ENCODE measurements at places on chromosomes 3 and 15.
A peak's percentile ranks its signal among the peaks of the same experiment; 100 is the strongest.

DNA sequence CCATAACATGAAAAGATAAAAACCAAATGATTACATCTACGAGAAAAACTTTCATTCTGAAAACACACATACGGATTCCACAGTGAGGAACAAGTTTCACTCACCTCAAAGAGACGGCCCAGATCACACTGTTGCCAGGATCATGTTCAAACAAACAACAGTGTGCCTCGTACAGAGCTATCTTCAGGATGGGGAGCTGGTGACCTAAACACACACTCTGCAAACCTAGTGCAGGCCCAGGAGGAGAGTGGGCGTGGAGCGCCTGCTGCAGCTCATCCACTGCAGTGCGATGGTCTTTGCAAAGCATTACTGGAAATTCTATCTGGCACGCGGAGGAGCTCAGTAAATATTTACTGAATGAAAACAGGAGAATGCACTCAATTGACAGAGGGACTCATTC lies 38.5 kb downstream of the TAMM41 start:
- no peak for DNase-seq

DNA sequence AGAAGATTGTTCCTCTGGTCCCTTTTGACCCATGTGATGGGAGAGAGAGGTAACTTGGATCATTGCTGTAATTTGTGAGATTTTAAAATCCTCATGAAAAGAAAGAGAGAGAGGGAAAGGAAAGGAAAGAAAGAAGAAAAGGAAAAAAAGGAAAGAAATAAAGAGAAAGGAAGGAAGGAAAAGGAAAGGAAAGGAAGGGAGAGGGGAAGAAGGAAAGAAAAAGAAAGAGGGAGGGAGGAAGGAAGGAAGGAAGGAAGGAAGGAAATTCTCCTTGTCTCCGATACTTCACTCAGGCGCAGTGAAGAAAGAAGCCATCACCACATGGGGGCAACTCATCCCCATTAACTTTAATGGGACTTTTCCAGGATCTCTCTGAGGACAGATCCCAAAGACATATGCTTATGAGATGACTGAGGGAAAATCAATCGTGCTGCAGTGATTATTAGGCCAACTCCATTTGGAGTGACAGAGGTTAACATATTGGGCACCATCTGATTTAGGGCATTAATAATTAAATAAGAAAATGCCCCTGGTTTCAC lies 123.0 kb downstream of the MEGF11 start:
- DNase-seq = no peak

DNA sequence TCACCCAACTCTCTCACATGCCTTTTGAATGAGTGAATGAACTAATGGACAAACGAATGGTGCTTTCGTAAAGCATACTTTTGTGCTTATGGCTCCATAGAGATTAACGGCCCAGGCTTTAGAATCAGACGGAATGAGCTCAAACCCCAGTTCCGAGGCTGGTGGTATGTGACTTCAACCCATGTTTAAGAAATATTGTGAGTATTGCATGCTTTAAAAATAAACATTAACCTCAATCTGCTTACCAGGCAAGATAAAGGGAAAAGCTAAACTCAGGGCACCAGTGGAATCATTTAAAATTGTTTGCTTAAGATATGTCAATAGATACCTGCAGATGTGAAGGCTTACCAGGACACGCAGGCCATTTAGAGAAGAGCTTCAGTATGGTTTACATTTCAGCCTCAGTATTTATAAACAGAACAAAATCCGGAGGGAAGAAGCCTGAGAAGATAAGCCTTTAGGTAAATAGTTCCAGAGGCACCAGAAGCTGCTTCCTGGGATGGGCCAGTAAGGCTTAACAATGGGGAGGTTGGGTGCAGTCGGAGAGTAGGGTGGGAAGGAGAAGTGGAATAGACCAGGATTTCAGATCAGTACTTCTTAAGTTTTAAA lies 186.4 kb downstream of the ADAMTS9 start:
- DNase-seq = no peak

GRCh38 chr15:57090496-57090859 lies 172.0 kb downstream of the TCF12 start:
- no peak for DNase-seq

GRCh38 chr3:41863024-41863423 lies 98.9 kb downstream of the ULK4 start:
- DNase-seq = no peak

DNA sequence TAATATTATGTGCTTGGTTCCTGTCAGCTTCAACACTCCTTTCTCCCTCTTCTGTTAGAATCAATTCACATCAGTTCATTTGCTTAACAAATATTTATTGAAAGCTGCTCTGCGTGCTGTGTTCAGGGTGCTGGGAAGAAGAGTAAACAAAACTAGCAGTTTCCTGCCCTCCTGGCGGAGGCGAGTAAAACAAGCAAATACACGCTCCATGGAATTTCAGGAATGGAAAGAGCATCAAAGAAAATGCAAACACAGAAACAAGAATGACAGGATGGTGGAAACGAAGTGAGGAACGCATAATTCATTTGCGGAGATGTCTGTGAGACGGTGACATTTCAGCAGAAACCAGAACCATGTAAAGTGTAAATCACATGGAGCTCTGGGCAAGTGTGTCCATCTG lies 49.4 kb upstream of the SPTSSB start:
- DNase-seq = no peak

GRCh38 chr15:38871638-38872037 lies 307.0 kb upstream of the RASGRP1 start:
- DNase-seq = no peak

GRCh38 chr3:45035441-45036301 lies 9.6 kb downstream of the CLEC3B start:
- no peak for DNase-seq

- DNase-seq = no peak
These were observed 30.2 kb downstream of the TTBK2 start for GRCh38 chr15:42890161-42890913.

DNA sequence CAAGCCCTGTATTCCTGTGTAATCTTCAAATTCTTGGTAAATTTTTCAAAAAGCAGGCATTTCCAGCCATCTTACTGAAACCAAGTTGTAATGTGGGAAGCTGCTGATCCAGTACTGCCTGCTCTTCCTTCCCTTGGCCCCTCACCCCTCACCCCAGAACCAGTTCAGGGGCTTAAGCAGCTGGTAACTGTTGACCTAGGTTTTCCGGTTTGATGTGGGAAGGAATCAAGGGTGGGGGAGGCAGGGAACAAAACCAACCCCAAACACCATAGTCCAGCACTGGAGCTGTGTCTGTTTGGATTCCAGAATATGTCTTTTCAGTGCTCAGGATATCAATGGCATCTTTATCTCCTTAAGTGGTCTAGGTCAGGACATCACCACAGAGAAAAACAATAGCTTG lies 26.7 kb downstream of the SNX1 start:
- no peak for DNase-seq

DNA sequence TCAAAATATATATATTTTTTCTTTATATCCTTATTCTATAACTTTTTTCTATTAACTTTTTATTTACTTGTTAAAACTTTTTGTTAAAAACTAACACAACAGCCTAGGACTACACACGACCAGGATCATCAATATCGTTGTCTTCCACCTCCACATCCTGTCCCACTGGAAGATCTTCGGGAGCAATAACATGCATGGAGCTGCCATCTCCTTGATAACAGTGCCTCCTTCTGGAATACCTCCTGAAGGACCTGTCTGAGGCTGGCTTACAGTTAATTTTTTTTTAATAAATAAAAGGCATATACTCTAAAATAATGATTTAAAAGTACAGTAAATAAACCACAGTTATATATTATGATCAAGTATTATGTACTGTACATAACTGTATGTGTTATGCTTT lies 58.9 kb downstream of the SFMBT1 start:
- no peak for DNase-seq

DNA sequence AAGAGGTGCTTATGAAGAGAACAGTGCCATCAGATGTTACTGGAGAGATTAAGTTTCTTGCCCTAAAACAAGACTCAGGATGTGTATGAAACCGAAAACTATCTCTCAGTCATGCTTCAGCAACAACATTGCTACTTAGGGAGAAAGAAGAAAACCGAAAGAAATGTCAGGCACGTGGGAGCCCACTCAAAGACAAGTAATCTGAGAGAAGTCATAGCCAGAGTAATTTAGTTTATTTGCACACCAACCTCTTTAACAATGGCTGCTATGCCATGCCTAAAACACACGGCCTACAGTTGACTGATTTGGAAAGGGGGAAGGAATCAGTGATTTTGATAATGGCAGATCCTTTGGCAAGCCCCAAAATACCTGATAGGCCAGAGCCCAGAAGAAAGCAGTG lies 162.9 kb downstream of the TIGIT start:
- no peak for DNase-seq

GRCh38 chr3:184538666-184539431 lies 22.7 kb upstream of the EPHB3 start:
- no peak for DNase-seq

GRCh38 chr3:188315553-188315952 lies 161.6 kb downstream of the LPP start:
- DNase-seq = no peak

- DNase-seq = no peak
These were observed 413.1 kb upstream of the ARRDC4 start for GRCh38 chr15:97547381-97547780.

GRCh38 chr3:187931101-187931500 lies 185.8 kb upstream of the BCL6 start:
- no peak for DNase-seq

GRCh38 chr3:138399766-138400165 lies 34.6 kb upstream of the ESYT3 start:
- DNase-seq = no peak

DNA sequence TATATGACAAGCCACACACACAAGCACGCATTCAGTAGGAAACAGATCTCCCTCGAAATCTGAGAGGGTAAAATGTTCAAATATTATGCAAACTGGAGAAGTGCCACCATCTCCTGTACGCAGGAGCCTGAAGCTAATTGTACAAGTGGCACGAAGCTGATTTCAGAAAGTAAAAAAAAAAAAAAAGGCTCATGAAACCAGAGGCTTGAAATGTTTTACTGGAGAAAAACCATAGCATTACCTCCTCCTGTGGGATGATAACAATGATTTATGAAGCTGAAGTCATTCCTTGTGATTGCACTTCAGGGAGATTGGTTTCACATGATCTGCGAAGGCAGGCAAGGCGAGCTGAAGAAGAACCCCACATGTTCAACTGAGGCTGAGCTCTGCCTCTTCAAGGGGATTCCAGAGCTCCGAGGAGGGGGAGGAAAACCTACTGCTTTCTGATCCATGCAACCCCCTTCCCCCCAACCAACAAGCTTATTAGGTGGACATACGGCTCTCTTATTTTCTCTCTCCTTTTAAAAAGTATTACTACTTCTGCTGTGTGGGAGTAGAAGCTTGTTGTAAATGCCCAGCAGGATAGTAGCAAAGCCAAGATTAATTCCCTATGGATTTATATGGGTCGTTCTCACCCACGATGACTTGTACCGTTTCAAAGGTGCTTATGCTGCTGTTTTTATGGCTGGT lies 101.1 kb downstream of the GREM1 start:
- DNase-seq = no peak

- no peak for DNase-seq
These were observed 13.8 kb downstream of the RAB5A start for GRCh38 chr3:19960696-19961095.

DNA sequence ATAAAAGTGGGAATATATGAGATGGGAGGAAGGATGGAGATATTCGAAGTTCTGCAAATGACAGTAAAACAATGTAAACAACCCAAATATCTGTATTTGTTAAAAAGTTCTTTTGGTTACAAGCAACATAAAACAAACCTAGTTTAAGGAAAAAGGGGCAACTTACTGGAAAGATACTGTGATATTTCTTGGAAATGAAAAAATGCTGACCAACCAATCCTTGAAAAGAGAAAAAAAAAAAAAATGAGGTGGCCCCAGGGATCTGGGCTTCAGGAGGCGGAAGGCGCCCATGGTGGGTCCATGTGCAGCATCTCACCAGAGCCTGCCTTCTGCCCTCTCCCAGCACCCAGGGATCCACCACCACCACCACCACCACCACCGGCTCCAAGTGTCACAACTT lies 59.1 kb downstream of the VGLL4 start:
- DNase-seq = no peak

GRCh38 chr3:195001961-195002861 lies 268.7 kb downstream of the XXYLT1 start:
- peak; percentile 53 for DNase-seq

All from GDM1 (cell line).